HS-27A (cell line): ENCODE measurements at places on chromosomes 2 and 18.

GRCh38 chr18:63907664-63908063 lies at the start of gene SERPINB10:
Gene SERPINB10, plus strand, starts transcription at chr18:63907958. Its CDS starts 7,553 bp downstream, at chr18:63915511.
- no peak for DNase-seq

GRCh38 chr18:2223849-2224248 lies 347.5 kb downstream of the METTL4 start:
- DNase-seq = no peak

DNA sequence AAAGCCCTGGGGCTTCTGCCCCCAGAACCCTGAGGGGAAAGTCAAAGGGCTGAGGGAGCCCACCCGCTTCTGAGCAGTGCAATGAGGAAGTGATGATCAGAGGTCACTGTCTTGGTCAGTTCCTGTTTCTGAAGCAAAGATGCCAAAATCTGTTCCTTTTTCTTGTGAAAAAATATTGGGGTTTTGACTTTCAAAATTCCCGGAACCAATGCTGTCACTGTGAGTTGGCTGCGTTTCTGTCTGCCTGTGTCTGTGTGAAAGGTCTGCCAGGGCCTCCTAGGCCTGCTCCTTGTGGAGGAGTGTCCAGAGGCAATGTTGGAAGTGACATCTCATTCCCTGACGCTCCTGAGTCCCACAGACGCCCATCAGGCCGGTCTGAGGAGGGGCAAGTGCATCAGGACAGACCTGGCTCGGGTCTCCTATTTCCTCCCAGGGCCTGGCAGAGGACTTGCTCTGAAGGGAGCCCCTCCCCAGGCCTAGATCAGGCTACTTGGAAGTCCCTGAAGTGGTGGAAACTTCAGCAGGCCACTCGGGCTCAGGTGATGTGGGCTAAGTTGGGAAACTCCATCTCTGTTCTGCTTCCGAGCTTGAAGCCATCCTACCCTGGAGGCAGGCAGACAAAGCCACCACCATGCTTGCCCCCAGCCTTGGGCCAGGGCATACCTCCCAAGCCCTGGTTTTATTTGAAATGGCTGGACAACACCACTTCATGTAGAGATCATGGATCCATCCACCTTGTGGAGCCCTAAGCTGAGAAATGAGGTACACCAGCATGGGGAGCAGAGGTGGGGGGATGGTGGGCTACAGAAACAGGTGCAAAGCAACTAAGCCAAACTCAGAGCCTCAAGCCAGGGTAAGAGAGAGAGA lies 51.0 kb downstream of the PKDCC start:
- DNase-seq = no peak

GRCh38 chr2:219416235-219416602 lies 2.0 kb upstream of the DES start:
- DNase-seq = no peak

GRCh38 chr2:10030311-10030736 lies 13.0 kb upstream of the KLF11 start:
- DNase-seq = no peak

DNA sequence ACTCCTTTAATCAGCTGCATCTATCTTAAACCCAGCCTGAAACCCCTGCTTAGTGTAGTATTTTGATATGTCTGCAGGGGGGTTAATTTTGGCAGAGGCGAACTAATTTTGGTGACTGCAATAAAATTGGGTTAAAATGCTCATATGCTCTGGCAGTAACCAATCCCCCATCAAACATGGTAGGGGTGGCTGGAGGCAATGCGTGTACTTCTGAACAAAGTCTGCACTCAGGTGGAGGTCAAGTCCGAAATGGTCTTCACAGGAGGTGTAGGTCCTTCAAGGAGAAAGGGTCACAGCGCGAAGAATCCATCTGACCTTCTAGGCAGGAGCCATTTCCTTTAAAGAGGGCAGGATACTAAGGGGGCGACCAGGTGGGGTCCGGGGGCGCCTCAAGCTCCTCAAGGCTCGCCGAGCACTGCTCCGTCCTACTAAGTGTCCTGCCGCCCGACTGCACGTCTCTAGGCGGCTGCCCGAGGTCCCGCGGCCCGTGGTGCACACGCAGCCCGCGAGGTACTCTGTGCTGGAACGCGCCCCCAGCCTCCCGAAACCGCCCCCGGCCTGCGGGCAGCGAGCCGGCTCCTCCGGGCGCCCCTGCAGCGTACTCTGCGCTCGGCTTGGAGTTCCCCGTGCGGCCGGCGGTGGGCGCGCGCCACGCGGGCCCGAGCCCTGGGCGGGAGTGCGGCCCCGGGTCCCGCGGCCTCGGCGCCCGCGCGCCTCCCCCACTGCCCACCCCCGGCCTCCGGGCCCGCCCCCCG lies 1.7 kb upstream of the LDLRAD4 start:
- DNase-seq = no peak

DNA sequence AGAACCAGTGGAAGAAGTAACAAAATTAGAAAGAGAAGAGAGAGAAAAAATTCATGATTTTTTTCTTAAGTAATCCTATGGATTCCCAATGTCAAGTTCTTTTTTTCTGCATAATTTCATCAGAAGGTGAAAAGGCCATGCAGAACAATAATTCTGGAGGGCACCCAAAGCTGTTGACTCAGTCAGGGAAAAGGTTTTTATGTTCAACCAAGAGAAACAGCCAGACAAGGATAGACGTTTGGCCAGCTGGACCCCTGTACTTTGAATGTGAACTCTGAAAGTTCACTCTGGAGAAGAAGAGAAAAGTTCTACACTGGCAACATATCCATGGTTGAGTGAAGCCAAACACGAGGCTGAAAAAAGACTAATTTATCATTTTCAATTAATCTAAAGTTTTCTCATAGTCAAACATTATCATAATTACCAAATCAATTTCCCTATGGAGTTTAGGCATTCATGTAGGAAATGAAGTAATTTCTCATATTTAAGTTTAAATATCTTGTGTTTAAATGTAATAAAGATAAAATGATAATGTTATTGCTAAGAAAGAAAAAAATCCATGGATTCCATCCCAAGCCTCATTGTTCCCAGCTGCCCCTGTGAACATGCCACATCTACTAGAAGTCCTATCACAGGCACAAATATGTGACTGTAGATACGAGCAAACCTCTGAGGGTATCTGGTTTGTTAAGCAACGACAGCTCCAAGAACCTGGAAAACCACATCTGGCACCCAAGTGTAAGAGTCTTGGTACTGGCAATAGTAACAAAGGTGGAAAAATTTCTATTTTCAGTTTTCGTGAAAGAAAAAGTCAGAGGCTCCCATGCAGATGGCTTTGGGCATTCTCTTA lies 742.7 kb upstream of the ACVR2A start:
- DNase-seq = no peak

GRCh38 chr2:19857100-19857499 lies 44.7 kb downstream of the TTC32 start:
- DNase-seq = no peak

DNA sequence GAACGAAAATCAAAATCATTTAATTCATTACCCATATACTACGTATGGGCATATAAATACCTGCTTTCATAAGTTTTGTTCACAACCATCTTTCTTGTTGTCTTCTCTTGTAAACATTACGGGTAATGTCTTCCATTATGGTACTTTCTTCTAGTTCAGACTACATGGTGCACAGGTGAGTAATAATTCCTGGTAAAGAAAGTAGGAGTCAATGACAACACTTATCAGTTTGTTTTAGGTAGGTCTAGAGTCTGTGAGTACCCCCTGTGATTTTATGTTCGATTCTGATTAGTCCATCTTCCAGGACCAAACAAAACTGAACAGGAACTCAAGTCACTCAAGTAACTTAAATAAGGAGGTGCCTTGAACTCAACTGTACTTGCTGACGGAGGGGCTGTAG lies 25.2 kb upstream of the CTLA4 start:
- no peak for DNase-seq

DNA sequence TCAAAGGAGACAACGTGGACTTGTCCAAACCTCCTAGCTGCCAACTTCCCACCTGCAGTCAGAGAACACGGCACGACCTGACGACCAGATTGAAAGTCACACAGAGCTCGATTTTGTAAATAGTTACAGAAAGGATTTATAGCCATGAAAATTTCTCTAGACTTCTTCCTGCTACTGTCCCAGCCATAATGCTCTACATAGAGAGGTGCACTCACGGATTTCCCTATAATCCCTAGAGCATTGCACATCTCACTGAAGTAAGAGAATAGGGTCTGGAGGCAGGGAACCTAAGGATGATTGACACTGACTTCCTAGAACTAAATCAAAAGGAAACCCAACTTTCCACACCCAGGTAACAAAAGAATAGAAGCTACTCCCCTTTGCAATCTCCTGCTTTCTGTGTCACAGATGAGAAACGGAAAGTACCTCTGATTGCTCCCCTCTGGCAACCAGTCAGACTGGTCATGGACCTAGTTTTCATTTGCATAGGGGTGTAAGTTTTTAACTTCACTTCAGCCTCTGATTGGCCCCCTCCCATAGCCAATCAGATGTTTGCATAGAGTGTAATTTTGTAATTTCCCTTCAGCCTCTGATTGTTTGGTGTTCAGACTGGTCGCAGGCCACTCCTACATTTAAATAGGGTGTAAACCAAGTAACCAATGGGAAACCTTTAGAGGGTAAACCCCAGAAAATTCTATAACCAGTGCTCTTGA lies 58.6 kb upstream of the FBXO11 start:
- DNase-seq = no peak

DNA sequence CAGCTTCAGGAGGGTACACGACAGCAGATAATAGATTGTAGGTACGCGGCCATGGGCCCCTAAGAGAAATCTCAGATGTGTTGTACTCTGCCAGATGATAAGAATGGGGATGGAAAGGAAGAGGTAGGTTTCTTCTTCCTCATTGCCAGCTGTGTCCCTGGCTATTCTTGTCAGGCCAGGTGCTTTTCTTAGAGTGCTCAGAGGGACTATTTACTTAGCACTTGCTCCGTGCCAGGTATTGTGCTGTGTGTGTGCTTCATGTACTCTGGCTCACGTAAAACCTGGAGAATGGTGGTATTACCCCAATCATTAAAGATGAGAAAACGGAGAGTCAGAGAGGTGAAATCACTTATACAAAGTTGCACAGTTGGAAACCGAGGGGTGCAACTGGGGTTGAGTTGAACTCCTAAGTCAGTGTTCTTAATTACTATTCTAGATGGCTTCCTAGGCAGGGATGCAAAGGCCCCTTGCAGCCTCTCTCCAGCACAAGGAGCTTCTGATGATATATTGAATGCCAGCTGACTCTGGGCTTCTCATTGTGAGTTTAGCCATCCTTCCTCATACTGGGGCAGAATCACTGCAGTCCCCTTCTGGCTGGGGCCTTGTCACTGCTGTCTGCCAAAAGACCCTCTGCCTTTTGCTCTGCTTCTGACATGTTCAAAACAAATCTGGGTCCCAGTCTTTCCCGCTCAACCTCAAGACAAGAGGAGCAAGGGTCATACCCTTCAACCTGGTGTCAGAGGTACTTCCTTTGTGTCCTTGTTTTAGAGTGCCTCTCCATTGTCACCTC lies 60.7 kb downstream of the LYPD1 start:
- DNase-seq = no peak

- DNase-seq = no peak
Observed at GRCh38 chr18:22214731-22215528, 45.5 kb downstream of the GATA6 start.

GRCh38 chr2:42752816-42753813 lies 10.8 kb downstream of the OXER1 start:
- DNase-seq = no peak
